ENCODE measurements at places on chromosomes 6 and 20. TPM values are rescaled to one million over a fixed set of nuclear protein-coding genes. Genes with fewer than 3 reads are reported as not detected.

Gene MYCT1
- 23.5 TPM for total RNA-seq

Gene SYNDIG1
- not detected for total RNA-seq

Gene ULBP3
- total RNA-seq: 3.8 TPM

Gene IL17F
- not detected for total RNA-seq

Gene KIAA0408
- 55.0 TPM for total RNA-seq

Gene RIOK1
- total RNA-seq: 18.4 TPM

Gene GINS1
- total RNA-seq: 0.55 TPM

Gene ITCH
- total RNA-seq: 65.6 TPM

Gene C20orf204
- total RNA-seq: 1.9 TPM

Gene EYA4
- total RNA-seq: 6.0 TPM

Gene EFCAB8
- total RNA-seq: 0.72 TPM

Gene MRAP2
- 0.72 TPM for total RNA-seq

Gene CALHM6
- total RNA-seq: 3.6 TPM

Gene SENP6
- total RNA-seq: 81.7 TPM

Gene BHLHE23
- total RNA-seq: not detected

Gene KCNB1
- total RNA-seq: 0.41 TPM

Gene DOK5
- total RNA-seq: 0.69 TPM

Gene IMPG1
- total RNA-seq: not detected

Gene ZBTB12
- total RNA-seq: 3.5 TPM

Gene AIF1
- total RNA-seq: 55.3 TPM

Gene PI16
- total RNA-seq: 3.4 TPM

Gene HLA-DMB
- total RNA-seq: 140 TPM

Gene ZBTB46
- 19.7 TPM for total RNA-seq

Gene PBOV1
- not detected for total RNA-seq

Gene BRPF3
- total RNA-seq: 37.8 TPM

Measured in upper lobe of right lung (tissue), 1 donor.